ENCODE measurements at places on chromosomes 6 and 20.

DNA sequence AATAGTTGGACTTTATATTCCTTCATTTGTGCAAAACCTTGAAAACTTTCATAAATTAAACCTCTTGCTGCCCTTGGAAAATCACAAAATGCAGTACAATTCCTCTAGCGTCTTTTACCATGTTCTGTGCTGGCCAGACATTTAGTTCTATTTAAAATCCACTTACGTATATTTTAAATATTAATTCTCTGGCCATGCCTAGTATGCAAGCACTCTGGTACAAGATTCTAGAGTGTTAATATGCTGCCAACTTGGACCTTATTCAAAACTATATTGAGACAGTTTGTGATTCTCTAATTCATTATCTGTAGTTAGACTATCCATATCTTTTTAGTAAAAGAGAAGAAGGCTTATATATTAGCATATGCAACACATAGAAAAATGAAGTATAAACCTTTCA, 328.1 kb downstream of the ARHGAP18 start:
- no peak for DNase-seq

- DNase-seq = no peak
Observed at GRCh38 chr6:48714250-48714649, 603.3 kb upstream of the PTCHD4 start.

- DNase-seq = no peak
Observed at GRCh38 chr6:111076024-111076695, 11.1 kb upstream of the SLC16A10 start.

- DNase-seq = no peak
Observed at GRCh38 chr6:72580281-72580940, 41.5 kb upstream of the KCNQ5 start.

DNA sequence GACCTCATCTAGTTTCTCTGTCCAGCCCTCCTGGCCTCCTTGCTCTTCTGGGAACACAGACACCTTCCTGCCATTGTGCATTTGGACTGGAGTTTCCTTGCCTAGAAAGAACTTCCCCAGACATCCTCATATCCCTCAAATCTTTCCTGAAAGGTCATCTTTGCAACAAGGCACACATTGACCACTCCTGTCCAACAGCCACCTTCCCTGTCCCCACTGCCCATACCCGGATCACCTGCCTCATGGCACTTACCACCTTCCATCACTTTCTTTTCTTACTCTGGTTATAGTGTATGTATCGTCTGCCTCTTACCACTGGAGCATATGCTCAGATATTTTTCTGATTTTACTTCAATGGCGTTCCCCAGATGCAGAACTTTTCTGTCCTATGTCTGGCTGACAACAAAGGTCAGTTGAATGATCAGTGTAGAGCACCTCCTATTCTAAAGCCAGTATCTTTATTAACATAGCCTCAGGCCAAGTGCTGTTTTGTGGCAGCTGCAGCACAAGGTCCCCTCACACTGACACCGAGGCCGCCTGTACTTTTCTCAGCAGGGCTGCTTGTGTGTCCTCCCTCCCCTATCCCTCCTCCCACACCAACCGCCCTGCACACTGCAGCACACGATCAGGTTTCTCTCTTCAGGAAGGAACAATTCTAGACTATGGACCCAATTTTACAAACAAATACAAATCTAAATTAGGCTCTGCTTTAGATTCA, 4.1 kb downstream of the HLA-C start:
- DNase-seq = no peak

DNA sequence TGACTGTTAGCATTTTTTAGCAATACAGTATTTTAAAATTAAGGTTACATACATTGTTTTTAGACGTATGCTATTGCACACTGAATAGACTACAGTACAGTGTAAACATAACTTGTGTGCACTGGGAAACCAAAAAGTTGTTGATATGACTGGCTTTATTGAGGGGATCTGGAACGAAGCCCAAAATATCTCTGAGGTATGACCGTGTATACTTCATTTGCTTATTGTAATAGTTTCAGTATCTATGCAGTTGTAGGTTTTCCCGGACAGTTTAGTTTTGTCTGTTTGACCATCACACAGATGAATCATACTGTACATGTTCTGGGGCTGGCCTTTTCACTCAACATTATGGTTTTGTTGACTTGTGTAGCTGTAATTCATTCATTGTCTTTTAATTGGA, 6.9 kb upstream of the ZBTB12 start:
- DNase-seq = no peak

DNA sequence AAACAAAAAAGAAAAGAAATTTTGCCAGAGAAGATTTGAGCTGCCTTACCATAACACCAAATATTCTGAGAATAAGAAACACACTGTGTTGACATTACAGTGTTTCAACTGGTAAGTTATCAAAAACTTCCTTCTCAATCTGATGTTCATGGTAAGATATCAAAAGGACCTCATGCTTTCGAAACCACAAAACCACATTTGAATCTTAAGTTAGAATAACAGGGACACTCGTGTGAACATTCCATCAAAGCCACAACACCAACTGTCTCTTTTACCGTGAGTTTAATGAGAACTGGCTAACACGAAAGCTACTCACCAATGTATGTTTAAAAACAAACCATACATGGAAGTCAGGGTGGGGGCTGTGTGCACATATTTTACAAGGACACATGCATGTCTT, 73.0 kb upstream of the OPRM1 start:
- DNase-seq = no peak

DNA sequence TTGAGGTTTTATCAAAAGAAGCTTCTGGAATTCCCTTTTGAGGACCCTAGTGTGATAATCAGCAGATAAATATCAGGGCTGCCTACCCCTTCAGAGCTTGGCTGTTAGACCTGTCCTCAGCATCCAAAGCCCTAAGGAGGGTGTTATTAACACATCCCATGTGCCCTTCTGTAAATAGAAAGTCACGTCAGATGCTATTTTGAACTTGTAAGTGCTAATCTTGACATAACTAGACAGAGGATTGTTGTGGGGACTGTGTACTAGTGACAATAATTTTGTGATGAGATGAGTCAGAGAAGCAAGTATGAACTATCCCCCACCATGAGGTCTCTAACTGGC, 4.9 kb upstream of the LAMA4 start:
- DNase-seq = no peak

DNA sequence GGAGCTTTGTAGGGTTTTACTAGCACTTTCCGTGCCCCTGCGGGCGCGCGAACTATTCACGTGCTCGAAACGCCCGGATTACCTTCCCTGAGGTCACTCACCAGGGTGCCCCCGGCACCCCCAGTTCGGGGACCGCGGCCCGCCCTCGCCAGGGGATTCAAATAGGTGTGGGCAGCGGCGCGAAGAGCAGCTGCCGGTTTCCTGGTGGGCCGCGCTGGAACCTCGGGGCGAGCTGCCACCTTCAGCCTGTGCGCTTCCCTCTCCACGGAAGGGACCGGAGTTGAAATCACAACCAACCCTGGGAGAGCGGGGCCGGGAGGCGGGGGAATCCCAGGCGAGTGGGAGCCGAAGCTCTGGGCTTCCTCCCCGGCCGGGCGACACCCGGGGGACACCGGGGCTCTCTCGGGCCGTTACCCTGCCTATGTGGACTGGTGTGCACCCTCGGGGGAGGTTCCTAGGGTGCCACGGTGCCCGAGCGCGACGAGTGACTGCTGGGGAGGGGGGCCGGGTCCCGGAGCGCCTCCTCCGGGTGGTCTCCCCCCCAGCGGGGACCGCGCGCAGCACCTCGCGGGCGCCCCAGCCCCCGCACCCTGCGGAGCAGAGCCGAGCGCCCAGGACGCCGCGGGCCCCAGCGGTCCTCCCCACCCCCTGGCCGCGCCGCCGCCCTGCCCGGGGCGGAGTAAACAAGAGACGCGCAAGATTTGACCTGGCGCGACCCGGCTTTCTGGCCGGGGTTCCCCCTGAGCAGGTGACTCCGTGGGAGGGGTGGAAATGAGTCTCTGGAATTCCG, 2.1 kb upstream of the HIVEP2 start:
- DNase-seq = peak; percentile 63

DNA sequence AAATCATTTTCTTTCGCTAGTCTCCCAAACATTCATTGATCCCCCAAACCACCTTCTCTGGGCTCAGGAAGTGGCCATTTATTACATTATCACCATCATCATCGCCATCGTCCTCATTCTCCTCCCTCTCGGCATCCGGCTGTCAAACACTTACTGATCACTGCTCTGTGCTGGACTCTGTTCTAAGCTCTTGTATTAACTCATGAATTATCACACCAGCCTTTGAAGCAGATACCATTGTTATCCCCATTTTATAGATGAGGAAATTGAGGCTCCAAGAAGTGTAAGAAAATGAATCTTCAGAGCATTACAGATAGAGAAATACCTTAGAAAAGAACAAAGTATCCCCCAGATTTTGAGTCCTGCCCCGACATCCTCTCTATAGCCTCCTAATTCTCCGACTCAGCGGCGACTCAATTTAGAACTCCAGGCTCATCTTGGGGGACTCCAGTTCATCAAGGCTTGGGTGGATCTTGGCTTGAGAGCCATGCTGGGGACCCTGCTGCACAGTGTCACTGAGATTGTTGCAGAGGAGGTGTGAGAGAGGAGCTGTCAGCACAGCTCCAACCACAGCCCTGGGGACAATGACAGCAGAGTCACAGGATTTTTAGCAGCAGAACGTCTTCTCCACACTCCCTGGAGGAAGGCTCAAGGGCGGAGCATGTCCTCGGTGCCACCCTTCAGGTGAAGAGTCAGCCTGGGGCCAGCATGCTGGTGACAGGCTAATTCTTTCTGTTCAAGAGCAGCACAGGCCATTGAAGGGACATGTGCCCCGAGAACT, 6.6 kb upstream of the EEF1E1 start:
- no peak for DNase-seq

DNA sequence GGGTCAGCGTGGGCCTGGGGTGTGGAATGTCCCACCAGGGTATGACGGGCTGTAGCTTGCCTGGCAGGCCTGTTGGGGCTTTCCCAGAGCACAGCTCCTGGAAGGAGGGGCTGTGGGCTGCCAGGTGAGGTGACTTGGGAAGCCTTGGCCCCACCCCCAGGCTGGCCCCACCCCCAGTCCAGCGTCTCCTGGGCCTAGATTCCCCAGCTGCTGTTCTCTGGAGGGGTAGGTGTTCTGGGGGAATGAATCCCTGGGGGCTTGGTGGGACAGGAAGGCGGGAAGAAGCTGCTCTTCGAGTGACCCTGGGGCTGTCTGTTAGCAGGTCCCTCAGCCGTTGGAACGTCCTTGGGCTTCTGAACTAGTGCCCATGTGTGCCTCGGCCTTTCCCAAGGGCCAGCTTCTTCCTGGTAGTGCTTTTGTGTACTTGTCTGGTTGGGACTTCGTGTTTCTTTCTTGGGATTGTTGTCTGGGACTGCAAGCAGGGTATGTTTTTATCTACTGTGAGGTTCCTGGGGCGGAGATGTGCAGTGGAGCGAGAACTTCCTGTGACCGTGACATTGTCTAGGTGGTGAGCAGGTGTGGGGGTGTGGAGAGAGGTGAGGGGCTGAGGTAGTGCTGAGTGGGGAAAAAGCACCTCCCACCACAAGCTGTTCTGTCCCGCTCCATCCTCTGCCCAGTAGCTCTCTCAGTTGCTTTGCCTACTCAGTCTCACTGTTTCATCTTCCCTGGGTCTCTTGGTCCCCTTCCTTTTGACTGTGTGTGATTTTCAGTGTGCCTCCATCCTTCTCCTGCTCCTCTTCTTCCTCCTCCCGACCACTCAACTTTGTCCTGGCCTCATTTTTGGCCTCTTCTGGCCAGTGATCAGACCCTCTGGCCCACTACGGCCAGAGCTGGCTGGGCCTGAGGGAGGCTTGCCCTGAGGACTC, 1.3 kb upstream of the DDR1 start:
- no peak for DNase-seq

- DNase-seq = no peak
Observed at GRCh38 chr6:27893836-27894807, 18.1 kb downstream of the OR2B2 start.

GRCh38 chr6:13058051-13058450, 270.3 kb downstream of the TBC1D7 start:
- DNase-seq = no peak

GRCh38 chr6:69813508-69813907, 16.7 kb upstream of the LMBRD1 start:
- no peak for DNase-seq

- no peak for DNase-seq
Observed at GRCh38 chr6:21664314-21665109, 71.0 kb downstream of the SOX4 start.

DNA sequence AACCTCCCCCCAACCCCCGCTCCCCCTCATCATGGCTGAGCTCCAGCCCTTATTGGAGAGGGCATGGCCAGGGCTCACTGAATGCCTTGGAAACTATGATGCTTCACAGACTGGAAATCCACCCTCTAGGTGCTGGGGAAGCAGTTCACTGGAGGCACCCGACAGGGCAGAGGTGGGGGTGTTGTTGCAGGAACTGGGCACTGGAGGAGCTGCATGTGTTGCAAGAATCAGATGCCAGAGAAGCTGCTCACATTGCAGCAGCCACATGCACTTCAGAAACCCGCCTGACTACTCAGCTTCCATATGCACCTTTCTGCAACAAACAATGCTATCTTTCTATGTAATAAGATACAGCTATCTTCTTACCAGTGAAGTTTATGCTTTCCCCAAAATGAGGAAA, 7.9 kb upstream of the TBPL1 start:
- DNase-seq = no peak

- no peak for DNase-seq
Observed at GRCh38 chr6:111685526-111685925, 79.8 kb upstream of the TRAF3IP2 start.

DNA sequence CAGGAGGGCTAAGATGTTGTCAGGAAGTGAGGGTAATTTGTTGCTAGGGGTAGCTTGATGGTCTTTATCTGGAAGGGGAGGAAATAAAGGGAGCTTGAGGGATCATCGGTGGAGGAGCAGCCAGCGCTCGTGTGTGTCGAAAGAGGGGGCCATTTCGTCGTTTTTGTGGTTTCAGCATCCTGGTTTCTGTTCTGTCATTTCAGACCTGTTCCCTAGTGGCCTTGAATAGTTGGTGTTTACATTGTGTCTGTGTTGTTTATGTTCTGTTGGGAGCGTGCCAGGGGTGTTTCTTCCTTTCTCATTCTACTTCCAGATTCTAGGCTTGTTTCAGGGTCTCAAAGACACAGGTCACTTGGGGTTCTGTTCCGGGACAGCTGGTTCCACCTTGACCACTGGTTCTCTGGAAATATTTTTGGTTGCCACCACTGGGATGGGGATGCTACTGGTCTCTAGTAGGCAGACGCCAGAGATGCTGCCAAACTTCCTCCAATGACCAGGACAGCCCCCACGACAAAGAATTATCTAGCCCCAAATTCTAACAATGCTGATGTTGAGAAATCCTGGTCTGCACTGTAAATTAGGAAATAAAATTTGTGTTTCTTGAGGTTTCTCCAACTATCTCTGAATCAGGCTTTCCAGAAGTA, 113.9 kb upstream of the NAA20 start:
- DNase-seq = no peak

- DNase-seq = no peak
Observed at GRCh38 chr6:71463061-71463460, 174.4 kb downstream of the OGFRL1 start.

- DNase-seq = no peak
Observed at GRCh38 chr20:4088766-4089165, 73.4 kb upstream of the RNF24 start.

All from activated CD8-positive, alpha-beta memory T cell treated with anti-CD3 and anti-CD28 coated beads for 1 hour (primary cell).